Caco-2 (cell line): ENCODE measurements at places on chromosomes 7 and 10.

DNA sequence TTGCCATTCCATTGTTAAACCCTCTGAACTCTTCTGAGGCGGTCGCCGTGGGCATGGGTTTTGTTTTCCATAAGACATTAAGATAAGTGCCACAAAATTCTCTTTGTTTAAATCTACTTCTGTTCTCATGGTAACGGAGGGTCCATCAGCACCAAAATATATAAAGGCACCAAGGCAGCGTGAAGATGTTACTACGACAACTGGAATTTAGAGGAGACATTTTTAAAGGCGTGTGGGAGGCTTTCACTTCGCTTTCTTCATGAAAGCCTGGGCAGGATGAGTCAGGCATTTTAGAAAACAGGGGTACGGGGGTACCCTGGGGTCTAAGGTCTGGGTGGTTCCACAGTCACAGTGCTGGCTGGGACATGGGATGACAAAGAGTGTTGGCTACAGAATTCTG, 34.0 kb downstream of the SMKR1 start:
- no peak for DNase-seq

- no peak for DNase-seq
Measured at GRCh38 chr7:20365486-20365885, 34.8 kb downstream of the ITGB8 start.

DNA sequence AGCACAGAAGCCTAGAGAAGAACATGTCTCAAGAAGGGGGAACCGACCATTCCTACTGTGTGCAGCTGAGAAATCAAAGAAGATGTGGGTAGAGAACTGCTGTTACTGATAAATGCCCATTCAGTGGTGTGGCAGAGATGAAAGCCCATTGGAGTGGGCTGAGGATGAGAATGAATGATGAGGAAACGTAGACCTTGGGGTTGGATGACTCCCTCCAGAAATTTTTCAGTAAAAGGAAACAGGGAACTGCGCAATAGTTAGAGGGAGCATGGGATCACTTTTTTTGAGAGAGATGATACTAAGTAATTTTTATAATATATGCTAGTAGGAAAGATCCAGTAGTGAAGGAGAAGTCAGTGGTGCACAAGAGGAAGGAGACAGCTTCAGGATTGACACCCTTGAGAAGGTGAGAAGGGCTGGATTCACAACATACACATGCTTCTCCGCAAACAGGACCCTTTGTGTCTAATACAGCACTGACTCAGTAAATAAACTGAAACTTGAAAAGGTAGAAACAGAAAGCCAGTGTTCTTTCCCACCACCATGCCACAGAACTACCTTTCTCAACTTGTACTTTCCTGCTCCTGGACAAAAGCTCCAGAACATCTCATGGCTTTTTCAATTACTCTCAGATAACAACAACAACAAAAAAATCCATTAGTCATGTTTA, 104.7 kb upstream of the IL6 start:
- DNase-seq = no peak

- DNase-seq = peak; percentile 84
Measured at GRCh38 chr7:70693686-70694433, 438.1 kb upstream of the GALNT17 start.

GRCh38 chr10:81215498-81215897, 659.5 kb upstream of the NRG3 start:
- DNase-seq = no peak

DNA sequence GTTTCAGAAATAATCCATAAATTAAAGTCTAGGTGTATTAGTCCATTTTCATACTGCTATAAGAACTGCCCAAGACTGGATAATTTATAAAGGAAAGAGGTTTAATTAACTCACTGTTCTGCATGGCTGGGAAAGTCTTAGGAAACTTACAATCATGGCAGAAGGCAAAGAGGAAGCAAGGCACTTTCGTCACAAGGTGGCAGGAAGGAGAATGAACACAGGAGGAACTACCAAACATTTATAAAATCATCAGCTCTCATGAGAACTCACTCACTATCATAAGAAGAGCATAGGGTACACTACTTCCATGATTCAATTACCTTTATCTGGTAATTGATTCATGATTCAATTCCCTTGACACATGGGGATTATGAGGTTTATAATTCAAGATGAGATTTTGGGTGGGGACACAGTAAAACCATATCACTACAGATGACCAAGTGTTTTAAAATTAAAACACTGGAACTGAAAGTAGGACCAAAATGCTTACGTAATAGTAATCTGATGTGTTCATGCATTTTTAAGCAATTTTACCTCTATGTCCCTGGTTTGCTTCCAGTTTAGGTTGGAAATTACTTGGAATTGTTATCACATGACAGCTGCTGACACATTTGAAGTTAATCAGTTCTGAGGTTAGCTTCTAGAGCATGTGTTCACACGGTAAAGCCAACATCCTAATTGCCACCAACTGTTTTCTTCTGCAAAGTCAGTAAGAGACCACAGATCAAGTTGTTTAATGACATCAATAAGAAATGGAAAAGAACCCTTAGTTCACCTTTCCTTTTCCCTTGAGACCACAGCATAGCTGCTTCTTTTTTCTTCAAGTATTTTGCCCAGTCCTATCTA, 48.4 kb upstream of the SEMA3C start:
- DNase-seq = no peak

DNA sequence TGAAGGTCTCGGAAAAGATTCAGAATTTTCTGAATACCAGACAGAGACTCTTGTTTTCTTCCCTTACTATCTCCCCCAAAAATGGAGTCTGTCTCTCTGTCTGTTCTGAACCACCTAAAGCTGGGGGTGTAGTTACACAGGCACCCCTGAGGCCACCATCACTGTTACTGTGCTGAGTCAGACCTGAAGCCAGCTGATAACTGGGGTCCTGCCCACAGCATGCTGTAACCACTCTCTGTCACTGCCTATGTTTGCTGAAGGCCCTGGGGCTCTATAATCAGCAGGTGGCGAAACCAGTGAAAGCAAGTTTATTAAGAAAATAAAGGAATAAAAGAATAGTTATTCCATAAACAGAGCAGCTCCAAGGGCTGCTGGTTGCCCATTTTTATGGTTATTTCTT, 575.2 kb upstream of the POT1 start:
- DNase-seq = no peak

GRCh38 chr10:100784126-100784525, 38.7 kb downstream of the PAX2 start:
- no peak for DNase-seq

- DNase-seq = no peak
Measured at GRCh38 chr7:133633055-133633454, 380.2 kb downstream of the EXOC4 start.

- no peak for DNase-seq
Measured at GRCh38 chr7:128242661-128243060, 1.6 kb downstream of the LEP start.

DNA sequence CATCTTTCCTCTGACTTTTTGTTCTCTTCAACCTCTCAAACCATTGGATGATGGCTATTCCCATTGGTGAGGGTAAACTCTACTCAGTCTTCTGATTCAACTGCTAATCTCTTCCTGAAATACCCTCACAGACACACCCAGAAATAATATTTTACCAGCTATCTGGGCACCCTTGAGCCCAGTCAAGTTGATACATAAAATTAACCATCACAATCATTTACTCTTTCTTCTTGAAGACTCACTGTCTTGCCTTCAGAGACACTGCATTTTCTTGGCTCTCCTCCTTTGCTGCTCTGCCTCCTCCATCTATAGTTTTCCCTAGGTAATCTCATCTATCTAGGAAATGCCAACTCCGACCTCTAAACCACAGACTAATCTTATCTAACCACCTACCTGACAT, 12.6 kb upstream of the PRRT4 start:
- no peak for DNase-seq

GRCh38 chr7:97733276-97734161, 1.6 kb downstream of the TAC1 start:
- peak; percentile 3 for DNase-seq

DNA sequence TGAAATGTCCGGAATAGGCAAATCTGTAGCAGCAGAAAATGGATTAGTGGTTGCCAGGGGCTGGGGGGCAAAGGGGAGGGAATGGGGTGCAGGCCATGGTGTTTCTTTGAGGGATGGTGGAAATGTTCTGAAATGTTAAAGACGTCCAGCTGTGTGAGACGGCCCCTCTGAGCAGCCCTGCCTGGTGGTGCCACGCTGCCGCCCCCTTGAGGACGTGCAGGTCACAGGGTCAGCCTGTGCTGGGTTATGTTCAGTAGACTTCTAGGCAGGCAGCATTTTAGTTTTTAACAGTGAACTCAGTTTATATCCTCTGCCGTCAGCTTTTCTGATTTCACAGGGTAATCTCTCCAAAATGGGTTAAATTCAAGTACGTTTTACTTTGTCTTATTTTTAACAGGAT, 9.4 kb downstream of the NUB1 start:
- peak; percentile 68 for DNase-seq

GRCh38 chr7:100137851-100138760, 10.6 kb upstream of the LAMTOR4 start:
- DNase-seq = no peak

DNA sequence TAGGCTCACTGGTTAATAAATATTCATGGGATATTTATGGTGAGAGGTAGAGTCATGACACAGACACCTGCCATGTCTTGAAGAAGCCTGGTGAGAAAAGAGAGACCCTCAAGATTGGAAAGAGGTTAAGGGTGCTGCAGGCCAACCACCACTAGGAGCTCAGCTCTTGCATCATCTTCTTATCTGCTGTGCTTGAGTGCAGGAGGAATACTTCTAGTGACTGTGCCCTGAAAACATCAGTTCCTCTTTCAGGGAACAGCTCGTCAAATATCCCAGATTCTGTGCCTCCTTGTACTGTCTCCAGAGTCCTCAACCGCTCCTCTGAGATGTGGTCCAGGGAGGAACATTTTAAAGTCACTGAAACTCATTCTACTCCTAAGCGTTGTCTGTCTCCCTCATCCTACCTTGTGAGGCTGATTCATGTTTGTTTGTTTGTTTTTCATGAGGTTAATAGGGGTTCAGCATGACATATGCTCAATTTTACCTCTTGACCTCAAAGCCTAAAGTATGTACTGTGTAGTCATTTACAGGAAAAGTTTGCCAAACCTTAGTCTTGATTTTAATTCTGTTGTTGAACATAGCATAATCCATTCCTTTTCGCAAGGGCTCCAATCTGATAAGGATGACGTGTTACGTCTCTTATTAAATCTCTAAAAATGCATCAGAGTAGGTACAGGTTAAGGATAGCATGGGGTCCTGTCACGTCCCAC, 293.1 kb downstream of the C7orf25 start:
- DNase-seq = no peak

GRCh38 chr7:14639801-14640200, 262.8 kb downstream of the DGKB start:
- no peak for DNase-seq

- no peak for DNase-seq
Measured at GRCh38 chr10:86111902-86112545, 254.6 kb downstream of the GRID1 start.

DNA sequence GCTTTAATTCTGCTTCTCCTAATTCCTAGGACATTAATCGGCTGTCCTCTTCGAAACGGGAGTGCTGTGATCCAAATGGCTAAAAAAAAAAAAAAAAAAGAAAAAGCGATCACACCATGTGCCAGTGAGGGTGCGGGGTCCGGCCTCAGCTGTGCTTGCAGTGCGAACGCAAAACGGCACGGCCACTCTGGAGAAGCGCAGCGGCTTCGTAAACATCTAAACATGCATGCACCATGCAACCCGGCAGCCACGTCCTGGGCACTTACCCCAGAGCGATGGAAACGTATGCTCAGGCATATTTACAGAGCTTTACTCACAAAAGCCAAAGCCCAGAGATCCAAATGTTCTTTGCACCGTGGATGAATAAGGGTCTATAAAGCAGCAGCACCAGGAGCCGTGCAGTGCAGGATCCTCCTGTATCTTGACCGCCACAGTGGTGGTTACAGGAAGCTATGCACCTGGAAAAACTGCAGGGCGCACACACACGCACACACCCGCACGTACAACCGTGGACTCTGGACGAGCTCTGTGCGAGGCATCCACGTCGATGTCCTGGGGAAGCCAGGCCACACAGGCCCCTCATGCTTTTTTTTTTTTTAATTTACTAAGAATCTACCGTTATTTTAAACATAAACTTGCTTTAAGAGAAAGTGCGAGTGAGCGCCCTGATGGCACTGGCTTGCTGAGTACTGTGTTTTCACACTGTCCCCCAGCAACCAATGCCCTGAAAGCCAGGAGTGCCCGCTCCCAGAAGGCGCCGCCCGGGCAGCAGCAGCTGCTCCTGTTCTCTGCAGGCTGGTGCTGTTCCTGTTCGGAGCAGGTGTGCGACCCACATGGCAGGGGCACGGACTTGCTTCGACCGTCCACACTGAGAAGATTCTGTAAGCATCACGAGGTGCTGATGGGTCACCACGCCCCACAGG, 25.0 kb downstream of the GPER1 start:
- DNase-seq = peak; percentile 21

DNA sequence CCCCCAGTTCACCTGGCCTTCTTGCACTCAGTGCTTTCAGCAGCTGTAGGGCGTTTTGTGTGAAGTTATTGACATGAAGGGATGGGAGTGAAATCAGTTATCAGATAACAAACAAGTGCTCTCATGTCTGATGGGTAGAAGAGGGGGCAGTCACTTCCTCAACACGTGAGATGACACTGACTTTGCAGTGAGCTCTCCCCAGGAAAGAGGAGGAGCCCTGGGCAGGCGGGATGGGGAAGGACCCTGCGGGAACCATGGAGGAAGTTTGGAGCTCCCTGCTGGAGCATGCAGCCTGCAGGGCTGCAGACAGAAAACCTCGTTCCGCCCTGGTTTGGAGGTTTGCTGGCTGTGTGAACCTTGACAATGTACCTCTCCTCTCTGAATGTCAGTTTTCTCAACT, 38.7 kb downstream of the GPR26 start:
- DNase-seq = no peak

DNA sequence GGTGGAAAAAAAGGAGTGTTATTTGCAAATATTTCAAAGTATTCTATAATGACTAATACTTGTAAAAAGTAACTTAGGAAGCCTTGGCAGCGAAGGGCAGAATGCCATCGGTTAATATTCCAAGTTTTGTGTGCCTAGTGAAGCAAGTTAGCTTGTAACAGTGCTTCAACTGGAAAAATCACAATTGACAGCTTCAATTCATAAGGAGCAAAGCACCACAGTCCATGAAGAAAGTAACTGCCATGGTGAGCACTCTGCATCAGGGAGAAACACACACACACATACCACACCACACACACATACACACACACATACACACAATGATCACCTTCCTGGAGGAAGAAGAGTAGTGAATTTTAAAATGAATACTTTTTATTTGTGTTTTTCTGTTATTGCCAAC, 298.3 kb downstream of the CNTNAP2 start:
- no peak for DNase-seq

- DNase-seq = no peak
Measured at GRCh38 chr10:33102071-33102470, 144.0 kb upstream of the ITGB1 start.

GRCh38 chr10:57249615-57250281, 888.7 kb upstream of the ZWINT start:
- no peak for DNase-seq

GRCh38 chr10:101721806-101722205, 26.8 kb upstream of the FBXW4 start:
- DNase-seq = no peak

GRCh38 chr7:103702454-103702853, 256.4 kb upstream of the SLC26A5 start:
- no peak for DNase-seq
